Activated CD8-positive, alpha-beta memory T cell treated with anti-CD3 and anti-CD28 coated beads for 48 hours (primary cell): ENCODE measurements at places on chromosomes 7 and 10.
A peak's percentile ranks its signal among the peaks of the same experiment; 100 is the strongest.

DNA sequence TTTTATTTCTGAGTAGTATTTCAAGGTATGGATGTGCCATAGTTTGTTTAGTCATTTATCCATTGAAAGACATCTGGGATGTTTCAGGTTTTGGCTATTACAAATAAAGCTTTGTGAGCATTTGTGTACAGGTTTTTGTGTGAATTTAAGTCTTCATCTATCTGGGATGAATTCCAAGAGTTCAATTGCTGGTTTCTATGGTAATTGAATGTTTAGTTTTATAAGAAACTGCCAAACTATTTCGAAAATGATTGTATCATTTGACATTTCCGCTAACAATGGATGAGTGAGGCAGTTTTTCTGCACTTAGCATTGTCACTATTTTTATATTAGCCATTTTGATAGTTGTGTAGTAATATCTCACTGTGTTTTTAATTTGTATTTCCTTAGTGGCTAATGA, 99.4 kb downstream of the WDFY4 start:
- DNase-seq = no peak

GRCh38 chr7:57216340-57216739, 84.1 kb upstream of the ZNF479 start:
- DNase-seq = no peak

DNA sequence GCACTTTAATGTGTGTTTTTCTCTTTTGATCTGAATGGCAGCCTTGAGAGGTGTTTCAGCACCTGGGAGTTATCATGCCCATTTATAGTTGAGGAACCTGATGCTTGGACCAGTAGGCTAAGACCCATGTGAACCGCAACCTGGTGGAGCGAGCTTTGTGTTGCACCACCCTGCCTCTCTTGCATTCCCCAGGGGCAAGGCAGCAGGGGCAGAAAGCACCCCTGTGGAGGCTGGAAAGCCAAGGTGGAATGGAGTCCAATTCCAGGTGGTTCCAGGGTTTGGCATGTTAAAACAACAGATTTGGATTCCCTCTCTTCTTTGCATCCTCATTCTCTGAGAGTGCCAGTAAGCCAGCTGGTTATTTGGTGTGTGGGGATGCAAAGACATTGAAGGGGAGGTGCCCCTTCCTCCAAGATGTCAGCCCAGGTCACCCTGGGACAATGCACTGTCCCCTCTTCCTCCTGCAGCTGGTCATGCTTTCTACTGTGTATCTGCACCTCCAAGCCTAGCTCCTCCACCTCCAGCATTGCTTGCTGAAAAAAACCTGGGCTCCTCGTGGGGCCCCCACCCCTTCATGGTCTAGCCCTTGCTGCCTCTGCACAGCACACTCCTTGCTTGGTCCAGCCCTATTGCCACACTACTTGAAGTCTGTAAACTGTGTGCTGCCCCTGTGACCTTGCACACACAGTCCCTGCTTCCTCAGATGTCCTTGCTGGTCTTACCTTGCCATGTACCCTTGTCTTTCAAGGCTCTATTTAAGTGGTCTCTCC, 5.6 kb upstream of the CDH23 start:
- DNase-seq = no peak

DNA sequence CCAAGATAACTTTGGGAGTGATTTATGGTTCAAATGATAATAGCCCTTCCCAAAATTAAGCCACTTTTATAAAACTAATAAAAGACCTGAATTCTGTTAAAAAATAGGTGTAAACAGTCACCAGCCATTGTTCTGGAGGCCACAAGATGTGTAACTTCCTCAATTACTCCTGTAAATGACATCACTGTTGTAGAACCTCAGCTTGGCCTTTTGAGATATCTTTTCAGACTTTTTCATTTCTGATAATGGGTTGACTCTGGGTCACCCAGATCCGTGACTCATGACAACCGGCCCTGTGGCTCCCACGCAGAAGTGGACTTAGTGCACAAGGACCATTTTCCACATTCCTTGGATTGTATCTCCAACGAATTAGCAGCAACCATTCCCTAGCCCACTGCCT, 106.6 kb downstream of the DKK1 start:
- DNase-seq = no peak

- no peak for DNase-seq
Measured at GRCh38 chr7:137258552-137258951, 85.0 kb downstream of the PTN start.

- DNase-seq = no peak
Measured at GRCh38 chr10:87763086-87763861, 54.8 kb downstream of the ATAD1 start.

DNA sequence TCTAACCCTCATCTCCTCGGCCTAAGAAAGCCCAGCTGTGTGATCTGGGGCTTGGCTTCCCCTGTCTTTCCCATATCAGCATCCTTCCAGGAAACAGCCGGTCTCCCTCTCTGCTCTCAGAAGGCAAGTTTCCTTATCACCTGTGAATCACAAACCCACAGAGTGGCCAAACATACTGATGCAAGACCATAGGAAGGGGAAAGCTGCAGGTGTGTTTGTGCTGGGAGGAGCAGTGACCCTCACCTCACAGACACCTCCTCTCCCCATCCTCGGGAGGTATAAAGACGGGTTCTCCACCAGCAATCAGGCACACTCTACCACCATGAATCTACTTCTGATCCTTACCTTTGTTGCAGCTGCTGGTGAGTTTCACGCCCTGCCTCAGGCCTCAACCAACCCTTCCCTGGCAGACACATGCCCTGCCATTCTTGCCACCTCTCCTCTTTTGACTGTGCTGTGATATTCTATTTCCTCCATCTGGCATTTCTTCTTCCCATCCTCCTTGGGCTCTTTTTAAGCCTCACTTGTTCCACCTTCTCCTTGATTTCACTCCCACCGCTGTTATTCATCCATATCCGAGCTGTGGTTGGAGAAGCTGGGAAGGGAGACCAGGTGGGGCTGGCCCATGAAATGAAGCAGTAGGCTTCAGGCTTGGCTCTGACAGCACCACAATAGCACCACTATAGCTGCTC, at the start of gene PRSS2:
PRSS2 (plus strand) TSS at position 310 of the 692 bp plus-strand sequence; CDS start at position 323, 13 bp downstream.
- DNase-seq = no peak

- no peak for DNase-seq
Measured at GRCh38 chr10:1504286-1504685, 233.0 kb downstream of the ADARB2 start.

- no peak for DNase-seq
Measured at GRCh38 chr10:105001269-105001668, 360.2 kb downstream of the SORCS3 start.

DNA sequence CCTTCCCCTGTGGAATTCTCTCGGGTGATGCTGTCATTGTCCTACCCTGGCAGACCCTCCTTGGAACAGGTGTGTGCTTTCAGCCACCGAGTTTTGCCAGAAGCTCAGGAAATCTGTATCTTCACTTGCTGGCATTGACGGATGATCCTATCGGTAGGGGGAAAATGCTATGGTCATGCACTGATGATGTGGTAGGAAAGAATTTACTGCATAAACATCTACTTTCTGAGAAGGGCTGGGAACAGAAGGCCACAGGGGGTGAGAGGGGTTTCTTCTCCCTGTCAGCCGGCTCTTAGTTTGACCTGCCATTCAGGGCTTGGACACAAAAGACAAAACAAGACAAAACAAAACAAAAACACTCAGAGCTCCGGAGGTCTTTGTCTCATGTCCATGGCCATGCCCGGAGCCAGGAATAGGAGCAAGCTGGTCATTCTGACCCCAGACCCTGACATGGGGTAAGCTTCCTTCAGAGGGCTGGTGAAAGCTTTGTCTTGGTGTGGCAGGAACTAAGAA, 43.6 kb upstream of the CARD11 start:
- DNase-seq = no peak

DNA sequence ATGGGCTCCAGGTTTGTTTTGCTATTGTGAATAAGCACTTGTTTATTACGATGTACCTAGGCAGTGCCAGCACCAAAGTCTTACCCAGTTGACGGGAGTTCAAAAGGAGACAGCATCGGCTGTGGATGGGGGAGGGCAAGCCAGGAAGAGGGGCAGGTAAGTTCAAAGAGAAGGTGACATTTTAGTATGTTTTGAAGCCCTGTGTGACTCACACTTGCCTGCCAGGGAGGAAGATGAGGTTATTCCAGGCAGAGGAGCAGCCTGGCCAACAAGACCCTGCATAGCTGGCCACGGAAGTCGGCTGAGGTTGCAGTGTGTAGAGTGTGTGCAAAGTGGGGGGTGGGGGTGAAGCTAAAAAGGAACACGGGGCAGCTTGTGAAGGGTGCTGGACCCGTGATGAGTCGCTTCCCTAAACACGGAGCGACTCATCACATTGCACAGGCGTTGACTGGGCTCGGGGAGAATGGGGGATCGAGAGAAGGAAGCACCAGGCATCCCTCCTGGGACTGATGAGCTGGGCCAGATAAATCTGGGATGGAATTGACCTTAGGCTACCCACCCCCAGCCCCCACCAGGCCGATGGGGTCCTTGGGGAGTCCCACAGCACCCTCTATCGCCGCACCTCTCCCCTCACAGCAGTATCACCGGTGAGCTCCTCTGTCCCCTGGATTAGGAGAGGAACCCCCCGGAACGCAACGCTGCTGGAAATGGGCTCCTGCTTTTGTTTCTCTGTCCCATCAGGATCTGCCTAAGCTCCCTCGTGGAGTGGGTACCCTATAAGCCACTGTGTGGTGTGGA, 97.9 kb upstream of the IKZF1 start:
- peak; percentile 50 for DNase-seq
